HS-27A (cell line): ENCODE measurements at places on chromosomes 6 and 20.

DNA sequence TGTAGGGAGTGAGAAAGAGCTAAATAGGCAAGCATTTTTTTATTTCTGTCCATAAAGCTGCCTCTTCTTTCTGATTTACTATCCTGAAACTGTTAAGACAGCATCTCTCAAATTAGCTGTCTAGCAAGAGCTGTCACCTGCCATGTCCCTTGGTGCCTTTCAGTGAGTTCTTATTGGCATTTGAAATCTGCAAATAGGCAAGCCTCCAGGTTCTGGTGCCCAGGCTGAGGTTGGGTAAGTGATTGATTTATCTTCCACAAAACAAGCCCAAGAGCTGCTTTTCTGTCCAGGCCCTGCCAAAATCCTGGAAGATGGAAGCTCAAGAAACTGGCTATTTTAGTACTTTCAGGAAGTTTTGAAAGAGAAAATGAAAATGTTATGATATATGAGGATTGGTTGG, 22.4 kb downstream of the MANEA start:
- no peak for DNase-seq

DNA sequence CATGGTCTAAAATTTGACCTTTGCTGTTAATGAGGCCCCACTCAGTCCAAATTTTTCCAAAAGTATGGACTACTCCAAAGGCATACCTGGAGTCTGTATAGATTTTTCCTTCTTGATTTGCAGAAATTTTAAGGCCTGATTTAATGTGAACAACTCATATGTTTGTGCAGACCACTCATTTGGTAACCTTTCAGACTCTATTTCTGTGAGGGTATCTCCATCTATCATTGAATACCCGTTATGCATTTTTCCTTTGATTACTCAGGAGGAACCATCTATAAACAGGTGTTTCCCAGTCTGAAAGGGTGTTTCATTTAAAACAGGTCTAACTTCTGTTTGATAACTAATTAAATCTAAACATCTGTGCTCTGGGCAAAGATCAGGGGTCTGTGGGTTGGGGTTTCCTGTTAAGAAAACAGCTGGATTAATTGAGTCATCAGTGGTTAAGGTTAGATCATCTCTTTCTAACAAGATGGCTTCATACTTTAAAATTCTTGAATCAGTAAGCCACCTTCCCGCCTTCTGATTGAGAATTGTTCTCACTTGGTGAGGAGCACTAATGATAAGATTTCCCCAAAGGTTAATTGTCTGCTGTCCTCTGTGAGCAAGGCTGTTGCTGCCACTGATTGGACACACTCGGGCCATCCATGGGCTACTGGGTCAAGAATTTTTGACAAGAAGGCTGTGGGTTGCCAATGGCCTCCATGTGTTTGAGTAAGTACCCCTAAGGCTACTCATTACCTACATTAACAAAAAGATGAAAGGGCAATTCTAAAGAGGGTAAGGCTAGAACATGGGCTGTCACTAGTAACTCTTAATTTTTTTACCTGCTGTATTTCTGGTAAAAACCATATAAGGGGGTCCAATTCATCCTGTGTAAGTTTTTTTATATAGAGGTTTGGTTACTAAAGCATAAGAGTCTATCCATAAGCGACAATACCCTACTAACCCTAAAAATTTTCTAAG, 24.1 kb downstream of the HLA-B start:
- DNase-seq, result no peak

- DNase-seq, result no peak
Observed at GRCh38 chr6:111828809-111829208, 44.4 kb downstream of the FYN start.

GRCh38 chr6:27811451-27811772, 100.8 kb downstream of the OR2B2 start:
- no peak for DNase-seq

DNA sequence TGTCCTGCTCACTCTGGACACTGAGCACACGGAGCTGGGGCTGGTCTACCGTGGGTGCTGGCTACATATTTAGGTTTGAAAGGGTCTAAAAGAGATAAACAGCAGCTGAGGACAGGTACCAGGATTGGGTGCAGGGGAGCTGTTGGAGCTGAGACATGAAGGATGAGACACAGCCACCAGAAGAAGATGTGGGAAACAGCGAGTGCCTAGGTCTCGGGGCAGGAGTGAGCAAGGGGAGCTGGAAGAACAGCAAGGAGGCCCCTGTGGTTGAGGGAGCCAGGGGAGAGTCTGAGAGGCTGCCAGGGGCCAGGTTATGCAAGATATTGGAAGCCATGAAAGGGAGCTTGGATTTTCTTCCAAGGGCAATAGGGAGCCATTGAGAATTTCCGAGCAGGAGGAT, 434.0 kb upstream of the SULF2 start:
- no peak for DNase-seq

DNA sequence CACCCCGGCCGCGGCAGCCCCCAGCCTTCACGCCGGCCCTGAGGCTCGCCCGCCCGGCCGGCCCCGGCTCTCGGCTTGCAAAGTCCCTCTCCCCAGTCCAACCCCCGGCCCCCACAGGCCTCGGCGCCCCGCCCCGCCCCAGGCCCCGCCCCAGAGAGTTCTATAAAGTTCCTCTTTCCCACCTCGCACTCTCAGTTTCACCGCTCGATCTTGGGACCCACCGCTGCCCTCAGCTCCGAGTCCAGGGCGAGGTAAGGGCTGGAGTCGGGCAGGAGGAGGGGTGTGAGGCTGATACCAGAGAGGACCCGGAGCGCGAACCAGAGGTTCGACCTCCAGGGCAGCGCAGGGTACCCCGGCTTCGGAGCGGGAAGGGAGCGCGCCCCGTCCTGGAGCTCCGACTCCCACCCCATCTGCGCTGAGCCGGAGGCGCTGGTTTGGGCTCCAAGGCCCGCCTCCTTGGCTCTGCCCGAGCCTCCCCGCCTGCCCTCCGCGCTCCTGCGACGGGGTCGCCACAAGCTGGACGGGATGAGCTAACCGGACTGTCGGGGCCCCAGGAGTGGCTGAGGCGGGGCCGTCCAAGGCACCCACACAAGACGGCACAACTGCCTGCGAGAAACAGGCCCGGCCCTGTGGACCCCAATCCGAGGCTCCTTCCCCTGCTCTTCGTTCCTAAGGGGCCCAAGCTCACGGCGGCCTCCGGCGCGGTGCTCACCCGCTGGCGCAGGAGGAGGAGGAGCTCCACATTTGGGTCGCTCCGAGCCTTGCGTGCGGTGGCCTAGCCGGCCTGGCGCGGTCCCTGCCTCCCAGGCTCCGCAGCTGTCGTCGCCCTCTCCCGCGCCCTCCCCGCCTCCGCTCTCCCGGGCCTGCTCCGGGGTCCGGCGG, at the start of gene IRF4:
Gene IRF4 (plus strand): TSS at position 194 of the 882 bp plus-strand sequence. CDS start 1,401 bp downstream, outside the sequence.
- no peak for DNase-seq

GRCh38 chr6:25042984-25043725, 107.4 kb upstream of the RIPOR2 start:
- DNase-seq, result no peak

DNA sequence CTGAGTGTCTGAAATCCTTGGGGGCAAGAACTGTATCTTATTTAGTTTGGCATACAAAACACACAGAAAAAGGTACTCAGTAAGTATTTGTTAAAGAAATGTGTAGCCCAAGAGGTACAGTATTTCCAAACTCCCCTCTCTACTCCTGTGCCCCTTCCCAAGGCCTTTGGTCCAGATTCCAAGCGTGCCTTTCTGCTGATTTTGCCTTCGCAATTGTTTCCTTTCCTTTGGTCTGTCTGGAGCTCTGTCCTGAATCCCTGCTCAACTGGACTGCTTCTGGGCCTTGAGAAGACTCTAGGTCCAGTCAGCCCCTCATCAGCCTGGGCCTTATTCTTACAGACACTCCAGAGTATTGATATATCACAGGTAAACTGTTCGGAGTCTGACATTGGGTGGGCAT, 122.2 kb upstream of the SYNCRIP start:
- DNase-seq, result no peak

DNA sequence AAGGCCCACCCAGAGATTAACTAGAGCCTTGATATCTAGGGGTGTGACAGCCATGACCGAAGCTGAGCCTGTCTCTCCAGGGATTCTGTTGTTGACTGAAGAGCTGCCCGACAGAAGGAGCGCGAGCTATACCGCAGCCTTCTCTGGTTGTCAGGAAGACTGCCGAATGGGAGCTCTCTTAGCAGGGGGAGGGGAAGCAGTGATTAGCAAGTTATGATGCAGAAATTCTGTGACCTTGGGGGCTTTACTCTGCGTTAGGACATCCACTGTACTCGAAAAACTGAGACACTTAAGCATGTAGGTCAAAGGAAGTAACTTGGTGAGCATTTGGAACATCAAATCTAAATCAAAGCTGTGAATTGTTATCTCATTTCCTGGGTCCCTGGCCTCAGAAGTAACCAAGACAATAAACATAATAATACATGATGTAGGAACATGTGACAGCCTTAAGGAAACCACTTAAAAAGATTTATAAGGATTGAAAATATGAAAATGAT, 84.7 kb downstream of the MAP3K4 start:
- DNase-seq, result no peak

GRCh38 chr6:5178806-5179205, 81.9 kb downstream of the LYRM4 start:
- DNase-seq, result no peak

DNA sequence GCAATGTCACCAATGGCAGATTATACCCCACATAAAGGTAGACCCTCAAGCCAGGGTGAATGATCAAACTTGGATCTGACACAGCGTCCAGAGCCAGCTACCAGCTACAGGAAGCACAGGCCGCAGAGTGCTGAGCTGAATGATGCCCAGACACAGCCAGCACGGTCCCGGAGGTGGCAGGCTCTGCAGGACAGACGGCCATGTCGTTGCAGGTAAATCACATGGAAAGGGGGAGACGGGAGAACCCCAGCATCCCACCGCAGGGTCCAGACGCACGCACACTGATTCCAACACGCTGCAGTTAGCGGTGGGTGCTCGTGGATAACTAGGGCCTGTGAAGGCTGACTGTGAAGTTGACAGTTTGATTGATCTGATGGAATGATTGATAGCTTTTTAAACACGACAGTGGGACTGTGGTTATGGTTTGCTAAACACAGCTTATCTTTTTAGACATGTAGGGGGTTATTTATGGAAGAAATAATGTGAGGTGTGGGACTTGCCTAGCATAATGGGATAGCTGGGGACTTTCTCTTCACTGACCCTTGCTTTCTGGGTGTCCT, 228.5 kb downstream of the ERMARD start:
- no peak for DNase-seq

GRCh38 chr6:44266347-44266746, 996 bp upstream of the NFKBIE start:
- DNase-seq, result no peak

DNA sequence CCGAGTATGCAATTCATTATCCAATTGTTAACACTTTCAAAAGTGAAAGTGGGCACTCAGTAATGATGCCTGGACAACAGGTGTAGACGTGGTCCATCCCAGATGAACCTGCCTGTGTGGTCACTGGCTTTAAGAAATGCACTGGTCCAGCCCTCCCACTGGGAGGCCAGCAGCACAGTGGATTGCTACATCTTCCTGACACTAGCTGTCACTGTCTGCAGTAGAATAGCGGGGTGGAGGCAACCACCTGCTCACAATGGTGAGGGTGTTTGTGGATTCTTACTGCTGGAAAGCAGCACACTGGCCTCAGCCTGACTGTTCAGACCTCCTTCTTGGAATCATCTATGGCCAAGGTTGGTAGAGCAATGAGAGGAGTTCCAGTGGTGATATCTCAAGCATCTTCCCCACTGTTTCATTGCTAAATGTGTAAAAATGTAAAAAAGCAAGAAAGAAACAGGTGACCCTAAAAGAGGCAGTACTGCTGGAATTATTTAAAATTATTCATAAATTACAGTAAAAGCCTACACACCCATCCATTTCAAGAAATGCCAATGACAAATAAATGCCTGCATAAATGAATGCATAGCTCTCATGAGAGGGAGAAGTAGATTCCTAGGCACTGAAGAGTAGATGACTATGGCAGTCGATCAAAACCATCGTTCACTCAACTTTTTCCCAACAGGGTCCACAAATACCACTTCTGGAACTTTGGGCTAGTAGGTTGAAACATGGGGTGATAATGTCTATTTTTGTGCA, 228.0 kb upstream of the PLN start:
- no peak for DNase-seq

DNA sequence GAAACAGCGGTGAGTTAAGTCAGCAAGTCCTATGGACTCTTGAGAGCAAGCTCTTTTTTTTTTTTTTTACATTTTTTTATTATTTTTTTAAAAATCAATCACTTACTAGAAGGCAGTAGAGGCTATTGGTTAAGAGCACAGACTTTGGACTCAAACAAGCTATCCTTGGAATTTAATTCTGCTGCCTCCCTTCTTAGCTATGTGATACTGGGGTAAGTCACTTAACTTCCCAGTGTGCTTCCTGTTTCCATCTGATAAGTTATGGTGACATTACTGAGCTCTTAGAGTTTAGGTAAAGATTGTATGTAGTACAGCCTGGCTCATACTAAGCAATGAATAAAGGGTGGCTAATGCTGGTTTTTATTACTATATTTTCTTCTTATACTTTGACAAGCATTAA, 770.5 kb upstream of the FLRT3 start:
- DNase-seq, result no peak

DNA sequence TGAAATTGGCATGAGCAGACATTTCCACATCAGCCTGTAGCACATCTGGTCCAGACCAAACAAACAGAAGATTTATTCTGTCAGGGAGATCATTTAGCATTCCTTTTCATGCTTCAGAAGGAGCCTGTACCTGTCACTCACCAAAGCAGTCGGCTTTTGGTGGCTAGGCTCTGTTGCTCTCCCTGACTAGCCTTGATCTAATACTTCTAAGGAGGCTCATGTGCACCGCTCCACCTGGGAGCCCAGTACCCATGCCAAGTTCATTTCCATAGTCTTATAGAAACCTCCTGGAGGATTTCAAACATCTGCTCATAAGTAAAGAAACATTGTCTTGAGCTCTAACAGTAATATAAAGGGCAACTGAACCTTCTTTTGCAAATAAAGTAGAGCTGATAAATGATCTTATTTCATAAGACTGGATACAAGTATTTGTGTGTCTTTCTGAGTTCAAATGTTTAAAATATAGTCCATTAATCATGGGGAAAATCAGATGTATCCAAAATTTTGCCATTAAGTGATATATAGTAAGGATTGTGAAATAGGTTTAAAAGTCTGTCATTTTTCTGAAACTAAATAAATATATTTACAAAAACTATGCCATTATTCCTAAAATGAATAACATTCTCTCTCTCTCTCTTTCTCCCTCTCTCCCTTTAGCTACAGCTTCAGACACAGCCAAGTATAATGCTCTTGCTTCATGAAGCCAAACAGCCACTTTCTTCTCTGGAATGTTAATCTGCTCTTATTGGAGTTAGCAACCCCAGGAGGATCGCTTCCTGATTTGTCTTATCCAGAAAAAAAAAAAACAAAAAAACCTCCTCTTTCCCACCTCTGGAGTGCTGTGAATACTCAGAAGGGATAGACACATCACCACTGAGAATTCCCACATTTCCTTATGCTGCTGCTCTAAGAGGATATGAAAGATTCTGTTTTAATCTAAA, 192.7 kb upstream of the TFAP2D start:
- DNase-seq, result no peak

- DNase-seq, result no peak
Observed at GRCh38 chr20:21574443-21574842, 60.6 kb upstream of the NKX2-2 start.

DNA sequence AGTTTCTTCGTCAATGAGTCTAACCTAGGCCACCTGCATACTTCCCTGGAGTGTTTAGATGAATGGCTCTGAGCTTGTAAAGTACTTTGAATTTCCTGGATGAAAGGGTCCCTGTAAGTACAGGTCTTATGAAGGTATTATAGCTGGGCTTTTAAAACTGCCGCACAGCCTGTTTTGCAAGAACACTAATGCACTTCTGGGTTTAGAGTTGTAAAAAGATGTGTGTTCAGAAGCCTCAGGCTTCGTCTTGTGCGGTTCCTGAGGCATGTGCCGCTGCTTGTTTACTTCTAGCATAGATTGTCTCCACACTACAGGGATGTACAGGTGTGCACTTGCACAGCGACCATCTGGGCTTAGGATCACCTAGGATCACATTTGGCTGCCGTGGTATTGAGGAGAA, 324.5 kb downstream of the SOX4 start:
- no peak for DNase-seq
